ENCODE measurements at places on chromosomes 5 and 9.

- DNase-seq = no peak
Observed at GRCh38 chr5:35158622-35159369, 71.5 kb downstream of the PRLR start.

GRCh38 chr5:77024490-77024889 lies 5.7 kb upstream of the AGGF1 start:
- DNase-seq = no peak

DNA sequence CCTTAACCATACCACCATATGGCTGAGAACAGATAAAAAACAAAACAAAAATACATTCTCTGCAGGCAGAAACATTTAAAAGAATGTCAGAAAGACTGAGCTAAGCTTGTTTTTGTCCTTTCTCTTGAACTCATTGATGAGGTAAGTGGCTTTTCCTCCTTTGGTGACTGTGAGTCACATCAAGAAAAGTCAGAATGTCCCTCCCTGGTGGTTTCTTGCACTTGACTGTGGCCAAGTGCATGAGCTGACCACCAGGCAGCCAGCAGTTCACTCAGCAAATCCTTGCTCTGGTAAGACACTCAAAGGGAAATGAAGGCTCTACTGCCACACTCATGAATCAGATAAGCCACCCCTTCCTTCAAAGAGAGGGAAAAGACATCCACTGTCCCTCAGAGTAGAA lies 970.9 kb downstream of the TAF11L14 start:
- no peak for DNase-seq

- no peak for DNase-seq
Observed at GRCh38 chr9:7176561-7176960, 418.8 kb downstream of the KDM4C start.

GRCh38 chr5:50822046-50822445 lies 155.6 kb downstream of the PARP8 start:
- no peak for DNase-seq

DNA sequence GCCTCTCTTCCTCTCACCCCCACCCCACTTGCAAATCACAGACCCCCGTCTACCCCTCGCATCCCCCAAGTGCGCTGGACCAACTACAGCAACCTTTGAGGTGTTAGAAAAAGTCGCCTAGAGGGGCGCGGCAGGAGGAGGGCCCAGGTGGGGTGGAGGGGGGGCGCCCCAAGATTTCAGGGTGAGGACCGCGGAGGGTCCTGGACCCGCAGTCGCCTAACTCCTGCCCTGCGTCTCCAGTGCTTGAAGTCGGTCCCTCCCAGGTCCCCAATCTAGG lies 379 bp upstream of the EGFLAM start:
- no peak for DNase-seq

GRCh38 chr5:147835386-147835798 lies 3.9 kb upstream of the SPINK1 start:
- DNase-seq = no peak

DNA sequence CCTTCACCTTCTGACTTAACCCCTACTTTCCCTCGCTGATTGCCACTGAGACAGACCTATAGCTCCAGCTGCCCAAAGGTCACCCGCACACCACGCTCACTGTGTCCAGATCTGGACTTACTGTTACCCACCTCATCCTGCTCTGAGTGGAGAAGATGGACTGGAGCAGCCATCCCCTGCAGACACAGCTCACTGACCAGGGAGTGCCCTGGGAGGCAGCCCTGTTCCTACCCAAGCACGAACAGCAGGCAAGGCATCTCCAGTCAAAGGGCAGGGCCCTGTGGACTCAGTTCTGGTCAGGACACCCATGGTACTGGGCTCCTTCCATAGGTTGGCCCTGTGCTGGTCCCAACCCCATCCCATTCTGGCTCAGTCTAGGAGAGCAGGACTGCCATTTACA lies 9.5 kb upstream of the BARX1 start:
- no peak for DNase-seq

- peak; percentile 49 for DNase-seq
Observed at GRCh38 chr9:114216081-114216480, 60.7 kb downstream of the COL27A1 start.

DNA sequence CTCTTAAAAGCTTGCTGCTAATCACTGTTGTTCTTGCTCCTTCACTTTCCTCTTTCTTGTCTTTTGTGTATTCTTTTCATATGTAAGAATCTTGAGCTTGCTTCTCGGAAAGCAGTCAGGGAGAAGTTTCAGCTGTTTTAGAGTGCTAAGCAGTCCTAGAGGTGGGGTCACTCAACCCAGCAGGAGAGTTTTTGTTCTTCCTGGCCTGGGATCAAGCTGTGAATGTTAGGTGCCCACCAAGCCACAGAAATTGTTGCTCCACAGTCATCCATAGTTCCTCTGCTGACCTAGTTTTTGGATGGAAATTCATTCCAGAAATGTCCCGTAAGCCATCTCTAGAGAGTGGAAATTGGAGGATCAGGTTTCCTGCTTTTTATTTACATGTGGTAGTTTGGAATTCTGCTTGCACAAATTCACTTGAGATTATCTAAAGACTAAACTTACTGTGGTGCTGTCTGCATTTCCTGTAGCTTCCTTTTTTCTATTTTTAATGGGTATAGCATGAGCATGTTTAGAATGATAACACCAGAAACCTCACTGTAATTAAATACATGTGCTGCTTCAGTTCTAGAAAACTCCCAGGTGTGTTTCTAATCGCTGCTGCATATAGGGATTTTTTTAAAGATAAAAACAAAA lies 108.7 kb downstream of the MAST4 start:
- peak; percentile 65 for DNase-seq

DNA sequence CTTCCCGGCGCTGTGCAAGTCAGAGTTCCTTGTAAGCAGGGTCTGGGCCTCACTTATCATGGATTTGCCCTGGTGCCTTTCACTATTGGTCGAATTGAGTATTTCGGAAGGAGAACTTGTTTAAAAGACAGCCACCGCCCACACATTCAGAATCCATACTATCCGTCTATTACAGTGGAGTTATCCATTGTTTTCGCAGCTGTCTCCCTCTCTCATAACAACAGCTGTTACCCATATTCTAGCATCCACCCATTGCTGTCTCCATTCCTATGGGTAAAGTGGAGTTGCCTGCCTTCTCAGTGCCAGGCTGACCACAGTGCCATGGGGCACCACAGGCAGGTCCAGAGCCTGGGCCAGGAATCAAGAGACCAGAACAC lies 20.2 kb downstream of the FAXDC2 start:
- no peak for DNase-seq

DNA sequence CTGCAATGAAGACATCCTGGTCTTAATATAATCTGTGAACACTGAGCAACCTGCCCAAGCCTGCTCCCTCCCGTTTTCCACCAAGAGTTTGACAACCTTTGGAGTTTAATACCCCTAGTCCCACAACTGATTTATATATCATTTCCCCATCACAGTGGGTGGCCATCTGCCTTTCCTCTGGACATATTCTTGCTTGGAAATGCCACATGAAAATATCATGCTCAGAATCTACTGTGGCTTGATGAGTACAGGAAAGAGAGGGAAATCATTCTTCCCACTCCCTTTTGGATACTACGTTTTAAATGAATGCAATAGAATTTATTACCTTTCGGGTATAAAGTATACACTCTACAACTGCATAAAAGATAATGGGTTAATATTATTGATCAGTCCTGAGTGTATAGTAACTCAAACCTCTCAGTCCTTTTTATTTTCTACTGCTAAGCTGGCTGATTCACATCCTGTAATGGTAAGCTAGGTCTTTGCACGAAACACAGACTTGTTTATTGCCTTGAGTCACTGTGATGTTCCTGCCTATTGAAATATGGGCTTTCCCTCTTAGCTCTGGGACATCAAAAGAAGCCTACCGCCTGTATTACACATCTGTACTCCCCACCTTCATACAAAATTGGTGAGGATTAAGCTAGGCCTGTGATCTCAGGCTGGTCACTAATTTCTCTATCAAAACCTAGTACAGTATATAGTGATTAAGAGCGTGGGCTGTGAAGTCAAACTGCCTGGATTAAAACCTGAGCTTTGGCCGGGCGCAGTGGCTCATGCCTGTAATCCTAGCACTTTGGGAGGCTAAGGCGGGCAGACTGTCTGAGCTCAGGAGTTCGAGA lies 67.6 kb upstream of the NR5A1 start:
- DNase-seq = peak; percentile 81

DNA sequence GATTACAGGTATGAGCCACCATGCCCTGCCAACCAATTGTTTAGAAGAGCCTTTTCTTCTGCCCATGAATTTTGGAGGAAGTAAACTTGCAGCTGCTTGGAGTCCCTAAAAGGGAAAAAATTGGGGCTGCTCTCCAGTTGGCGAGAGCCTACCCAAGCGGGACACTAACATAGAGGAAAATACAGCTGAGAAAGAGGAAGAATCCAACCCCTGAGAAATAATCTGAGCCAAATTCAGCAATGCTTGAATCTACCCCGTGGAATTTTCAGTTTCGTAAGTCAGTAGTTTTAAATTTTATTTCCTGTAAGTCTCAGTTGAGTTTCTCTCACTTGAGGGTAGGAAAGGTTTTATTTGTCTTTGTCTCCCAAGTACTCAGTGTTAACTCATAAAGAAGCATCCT lies 30.4 kb upstream of the UBTD2 start:
- DNase-seq = no peak

- DNase-seq = peak; percentile 7
Observed at GRCh38 chr9:8011974-8012373, 212.4 kb upstream of the DMAC1 start.

- no peak for DNase-seq
Observed at GRCh38 chr9:16530669-16531642, 339.5 kb downstream of the BNC2 start.

- no peak for DNase-seq
Observed at GRCh38 chr5:133827011-133827410, 141.4 kb downstream of the C5orf15 start.

GRCh38 chr9:105290418-105290817 lies 46.0 kb downstream of the SLC44A1 start:
- peak; percentile 67 for DNase-seq

- no peak for DNase-seq
Observed at GRCh38 chr5:121819682-121820261, 31.9 kb upstream of the FTMT start.

DNA sequence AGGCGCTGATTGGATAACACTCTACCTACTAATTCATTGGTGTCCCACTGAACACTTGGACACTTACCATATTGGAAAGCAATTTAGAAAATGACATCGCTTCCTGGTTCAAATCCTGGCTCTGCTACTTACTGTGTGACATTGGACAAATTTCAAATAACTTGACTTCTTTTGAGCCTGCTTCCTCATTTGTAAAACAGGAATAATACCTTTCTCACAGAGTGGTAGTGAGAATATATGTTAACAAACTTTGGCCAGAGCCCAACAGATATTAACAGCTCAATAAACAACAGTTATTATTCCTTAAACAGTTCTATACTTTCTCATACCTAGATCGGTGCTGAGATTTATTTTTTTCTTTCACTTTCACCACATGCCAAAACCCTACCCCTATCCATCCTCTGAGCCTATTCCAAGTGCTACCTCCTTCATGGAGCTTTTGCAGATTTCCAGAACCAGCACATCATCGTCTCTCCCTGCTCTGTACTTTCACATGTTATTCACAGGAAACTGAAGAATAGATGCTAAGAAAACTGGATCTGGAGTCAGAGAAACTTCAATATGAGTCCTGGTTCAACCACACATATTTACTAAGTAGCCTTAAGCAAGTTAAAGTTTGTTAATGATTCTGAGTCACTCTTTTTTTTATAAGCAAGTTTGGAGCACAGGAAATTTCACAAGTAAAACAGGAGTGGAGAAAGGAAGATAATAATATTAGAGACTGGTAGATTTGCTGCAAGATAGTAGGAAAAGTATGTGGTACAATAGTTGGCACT lies 92.3 kb downstream of the STRBP start:
- DNase-seq = no peak

GRCh38 chr9:113456235-113456634 lies 7.3 kb upstream of the RGS3 start:
- peak; percentile 39 for DNase-seq

DNA sequence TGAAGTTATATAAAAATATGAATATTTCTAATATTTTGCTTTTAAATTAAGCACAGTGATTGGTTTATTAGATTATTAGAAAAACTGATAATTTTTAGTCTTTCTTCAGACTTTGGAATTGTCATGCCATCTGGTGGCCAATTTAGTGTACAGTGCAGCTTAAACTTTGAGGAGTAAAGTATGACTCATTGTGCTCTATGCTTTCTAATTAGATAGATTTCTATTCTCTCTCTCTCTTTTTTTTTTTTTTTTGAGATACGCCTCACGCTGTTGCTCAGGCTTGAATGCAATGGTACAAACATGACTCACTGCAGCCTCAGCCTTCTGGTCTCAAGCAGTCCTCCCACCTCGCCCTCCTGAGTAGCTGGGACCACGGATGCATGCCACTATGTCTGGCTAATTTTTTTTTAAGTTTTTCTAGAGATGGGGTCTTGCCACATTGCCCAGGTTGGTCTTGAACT lies 42.1 kb upstream of the GPR21 start:
- peak; percentile 93 for DNase-seq

DNA sequence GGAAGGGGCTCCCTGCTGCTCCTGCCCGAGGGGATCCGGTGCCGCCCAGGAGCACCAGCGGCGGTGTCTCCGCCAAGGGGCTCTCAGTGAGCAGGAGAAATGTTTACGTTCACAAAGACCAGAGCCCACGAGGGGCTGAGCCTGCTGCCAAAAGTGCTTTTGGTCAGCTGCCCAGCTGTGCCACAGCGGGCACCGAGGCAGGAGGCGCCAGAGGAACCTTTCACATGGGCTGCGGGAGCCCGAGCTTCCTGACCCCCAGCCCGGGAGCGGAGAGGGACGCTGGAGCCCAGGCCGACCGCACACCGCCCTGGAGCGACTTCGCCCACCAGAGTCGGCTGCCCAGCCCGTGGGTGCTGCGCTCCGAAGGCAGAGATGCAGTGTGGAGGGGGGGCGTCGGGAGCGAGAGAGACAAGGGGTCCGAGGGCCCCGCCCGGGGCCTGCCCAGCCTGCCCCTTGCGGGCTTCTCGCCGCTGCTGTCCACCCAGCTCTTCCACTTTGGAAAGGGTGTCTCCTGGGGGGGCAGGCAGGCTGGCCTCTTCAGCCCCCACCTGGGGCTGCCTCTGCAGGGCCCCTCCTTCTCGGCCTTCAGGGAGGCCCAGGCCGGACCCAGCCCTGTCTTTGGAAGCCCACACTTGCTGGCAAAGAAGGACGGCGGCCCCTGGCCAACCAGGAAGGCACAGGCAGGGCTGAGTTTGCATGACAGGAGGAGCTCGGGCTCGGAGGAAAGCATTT lies 7.9 kb downstream of the PPP1R26 start:
- no peak for DNase-seq

- DNase-seq = peak; percentile 39
Observed at GRCh38 chr5:39360471-39361111, 3.7 kb downstream of the C9 start.

DNA sequence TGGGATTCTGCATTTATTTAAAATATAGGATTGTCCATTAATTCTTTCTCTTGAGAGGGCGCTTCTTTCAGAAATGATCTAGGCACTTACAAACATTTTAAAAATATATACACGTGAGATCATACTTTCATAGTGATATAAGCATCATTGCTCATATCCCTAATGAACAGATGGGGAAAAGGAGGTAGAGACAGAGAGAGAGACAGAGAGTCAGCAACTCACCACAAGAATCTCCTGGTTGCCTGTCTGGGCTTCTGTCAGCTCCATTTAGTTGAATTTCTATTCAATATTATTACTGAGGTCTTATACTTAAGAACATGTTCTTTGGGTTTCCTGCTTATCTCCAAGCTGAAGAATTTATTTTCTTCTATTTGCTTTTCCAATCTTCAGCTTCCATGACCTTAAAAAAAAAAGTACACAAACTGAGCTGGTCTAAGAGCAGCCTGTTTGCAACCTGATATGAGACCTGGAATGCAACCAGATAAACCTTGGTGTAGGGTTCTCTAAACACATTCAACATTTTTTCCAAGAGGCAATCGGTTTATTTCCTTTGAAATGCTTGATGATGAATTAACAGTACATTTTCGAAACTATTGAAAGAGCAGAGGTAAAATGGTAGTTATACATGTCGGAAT lies 51.6 kb upstream of the LIFR start:
- peak; percentile 37 for DNase-seq
